ENCODE measurements at places on chromosomes 3 and 15.

- H3K4me1 ChIP-seq, result no peaks in the 10 kb centered on the region
- H3K27ac ChIP-seq, result no peak overlapping the region
- no peaks in the 10 kb centered on the region for H3K36me3 ChIP-seq
- no peaks in the 10 kb centered on the region for H3K27me3 ChIP-seq
- H3K4me3 ChIP-seq, result no peak overlapping the region
Observed at GRCh38 chr3:10645800-10646199, 140.4 kb upstream of the ATP2B2 start.

DNA sequence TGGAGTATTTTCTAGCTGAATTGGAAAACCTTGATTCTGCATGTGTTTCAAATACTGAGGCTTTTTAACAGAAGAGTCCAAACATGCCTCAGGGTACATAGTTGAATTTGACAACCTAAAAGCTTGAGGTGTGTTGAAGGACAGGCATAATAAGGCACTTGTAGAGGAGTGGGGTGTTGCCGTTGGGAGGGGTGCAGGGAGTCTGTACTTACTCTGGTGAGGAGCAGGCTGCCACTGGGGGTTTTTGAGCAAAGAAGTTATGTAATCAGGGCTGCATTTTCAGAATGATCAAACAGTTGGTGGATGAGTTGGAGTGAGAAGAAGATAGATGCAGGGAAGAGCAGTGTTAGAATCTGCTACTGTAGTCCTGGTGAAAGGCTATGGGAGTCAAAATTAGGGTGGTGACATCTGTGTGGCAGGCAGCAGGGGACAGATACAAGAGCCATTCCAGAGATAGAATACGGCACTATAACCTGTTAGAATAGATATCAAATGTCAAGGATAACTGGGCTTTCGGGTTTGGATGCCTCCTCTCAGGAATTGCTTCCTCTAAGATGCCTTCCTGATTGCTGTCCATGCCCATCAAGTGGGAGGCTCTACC, 161.6 kb downstream of the GHSR start:
- H3K27ac ChIP-seq, result no peak overlapping the region
- no peaks in the 10 kb centered on the region for H3K36me3 ChIP-seq
- H3K4me3 ChIP-seq, result no peak overlapping the region
- H3K27me3 ChIP-seq, result no peaks in the 10 kb centered on the region
- no peak for DNase-seq

DNA sequence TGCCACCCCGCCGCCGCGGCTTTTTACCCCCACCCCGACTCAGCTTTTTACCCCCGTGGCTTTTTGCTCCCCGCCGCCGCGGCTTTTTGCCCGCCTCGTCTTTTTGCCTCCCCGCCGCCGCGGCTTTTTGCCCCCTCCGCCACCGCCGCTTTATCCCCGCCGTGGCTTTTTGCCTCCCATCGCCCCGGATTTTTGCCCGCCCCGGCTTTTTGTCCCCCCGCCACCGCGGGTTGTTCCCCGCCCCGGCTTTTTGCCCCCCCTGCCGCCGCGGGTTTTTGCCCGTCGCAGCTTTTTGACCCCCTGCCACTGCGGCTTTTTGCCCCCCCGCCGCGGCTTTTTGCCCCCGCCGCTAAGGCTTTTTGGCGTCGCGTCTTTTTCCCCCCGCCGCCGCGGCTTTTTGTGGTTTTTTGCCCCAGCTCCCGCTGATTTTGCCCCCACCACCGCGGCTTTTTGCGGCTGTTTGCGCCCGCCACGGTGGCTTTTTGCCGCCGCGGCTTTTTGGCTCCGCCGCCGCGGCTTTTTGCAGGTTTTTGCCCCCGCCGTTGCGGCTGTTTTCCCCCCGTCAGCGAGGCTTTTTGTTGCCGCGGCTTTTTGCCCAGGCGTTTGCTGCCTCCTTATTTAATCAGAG, 597.2 kb downstream of the GOLGA6L6 start:
- no peaks in the 10 kb centered on the region for H3K27me3 ChIP-seq
- no peak overlapping the region for H3K27ac ChIP-seq
- H3K4me3 ChIP-seq, result no peak overlapping the region
- H3K36me3 ChIP-seq, result peaks cover 7% of the 10 kb centered on the region
- DNase-seq, result no peak

DNA sequence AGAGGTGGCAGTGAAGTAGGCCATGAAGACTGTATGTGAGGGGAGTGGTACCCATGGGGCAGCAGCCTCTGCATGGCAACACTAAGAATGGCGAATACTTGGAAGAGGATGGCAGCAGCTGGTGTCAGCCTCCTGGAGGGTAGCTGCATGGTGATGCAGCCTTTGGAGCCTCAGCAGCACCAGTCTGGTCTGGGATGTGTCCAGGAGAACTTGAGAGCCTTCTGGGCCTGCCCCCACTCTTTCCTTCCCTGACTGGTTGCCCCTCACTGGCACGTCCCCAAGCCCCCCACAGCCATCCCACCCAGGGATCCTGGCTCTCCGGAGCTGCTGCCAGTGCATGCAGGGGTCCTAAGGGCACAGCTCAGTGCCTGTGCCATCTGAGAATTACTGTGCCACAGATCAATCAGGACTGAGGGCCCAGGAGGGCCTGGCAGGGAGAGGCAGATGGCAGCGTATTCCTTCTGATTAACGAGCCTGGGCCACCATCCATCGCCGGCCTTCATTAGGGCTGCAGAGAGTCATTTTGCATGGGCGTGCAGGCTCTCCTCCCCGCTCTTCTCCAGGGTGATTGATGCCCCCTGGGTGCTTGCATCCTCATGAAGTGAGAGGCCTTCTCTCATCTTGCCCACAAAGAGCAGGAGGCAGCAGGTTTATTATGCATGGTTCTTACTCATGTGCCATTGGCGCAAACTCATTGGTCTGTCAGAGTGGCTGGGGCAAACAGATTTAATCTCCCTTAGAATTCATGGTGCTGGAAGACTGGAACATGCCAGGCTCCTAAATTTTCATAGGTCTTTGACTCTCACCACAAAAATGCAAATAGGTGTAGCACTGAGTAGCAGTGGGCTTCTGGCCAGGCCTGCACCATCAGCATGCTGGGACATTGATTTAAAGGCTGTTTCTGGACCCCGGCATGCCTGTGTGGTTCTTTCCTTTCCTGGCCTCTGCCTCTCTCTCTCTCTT, 116.8 kb downstream of the EPHB1 start:
- H3K4me3 ChIP-seq, result no peak overlapping the region
- no peak overlapping the region for H3K27ac ChIP-seq
- H3K36me3 ChIP-seq, result no peaks in the 10 kb centered on the region
- H3K27me3 ChIP-seq, result no peaks in the 10 kb centered on the region
- DNase-seq, result no peak

- no peak overlapping the region for H3K27ac ChIP-seq
- no peaks in the 10 kb centered on the region for H3K27me3 ChIP-seq
- H3K4me1 ChIP-seq, result no peaks in the 10 kb centered on the region
- H3K4me3 ChIP-seq, result no peak overlapping the region
- no peak for DNase-seq
- H3K36me3 ChIP-seq, result no peaks in the 10 kb centered on the region
Observed at GRCh38 chr3:193080821-193081365, 160.1 kb upstream of the PLAAT1 start.

DNA sequence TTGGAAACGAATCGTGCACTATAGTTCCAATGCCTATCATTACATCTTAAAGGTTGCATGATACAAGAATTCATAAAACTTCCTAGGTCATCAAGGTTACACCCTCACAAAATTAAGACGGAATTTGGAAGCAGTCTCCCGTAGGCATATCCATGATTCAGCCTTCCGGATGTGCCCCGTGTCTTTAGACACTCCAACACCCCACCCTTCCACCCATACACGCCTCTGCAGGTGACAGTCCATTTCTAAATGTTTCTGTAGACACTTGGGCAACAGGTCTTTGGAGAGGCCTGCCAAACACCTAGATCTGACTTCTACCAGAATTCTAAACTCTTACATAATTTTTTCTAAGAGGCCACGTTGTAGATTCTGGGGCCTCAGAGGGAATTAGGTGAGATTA, 49.8 kb downstream of the LDHAL6B start:
- no peak for DNase-seq

DNA sequence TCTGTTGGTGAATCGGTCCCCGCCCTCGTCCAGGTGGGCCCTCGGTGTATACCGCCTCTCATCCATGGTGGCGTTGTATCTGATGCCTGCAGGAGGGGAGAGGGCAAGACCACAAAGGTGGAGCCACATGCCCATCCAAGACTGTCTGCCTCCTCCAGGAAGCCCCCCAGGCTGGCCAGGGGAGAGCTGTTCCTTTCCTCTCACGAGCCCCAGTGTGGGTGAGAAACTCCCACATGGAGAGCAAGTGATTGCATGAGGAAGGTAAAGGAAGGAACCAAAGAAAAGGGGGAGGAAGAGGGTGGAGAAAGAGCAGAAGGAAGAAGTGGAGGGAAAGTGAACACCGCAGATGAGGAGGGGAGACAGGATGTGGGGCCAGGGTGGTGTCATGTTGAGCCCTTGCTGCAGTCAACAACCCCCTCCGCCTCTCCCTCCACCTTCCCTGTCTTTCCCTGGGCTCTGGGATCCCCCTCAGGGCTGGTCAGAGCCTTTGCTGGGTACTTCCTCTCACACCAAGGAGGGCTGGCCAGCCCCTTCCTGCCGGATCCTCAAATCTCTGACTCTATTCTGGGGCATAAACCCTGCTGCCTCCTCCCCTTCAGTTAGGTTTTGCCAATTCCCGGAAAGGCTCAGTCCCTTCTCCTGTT, 49.3 kb downstream of the FEM1B start:
- no peaks in the 10 kb centered on the region for H3K27me3 ChIP-seq
- no peak for DNase-seq
- H3K36me3 ChIP-seq, result no peaks in the 10 kb centered on the region

GRCh38 chr3:124412644-124413043, 317.6 kb upstream of the UMPS start:
- H3K27me3 ChIP-seq, result no peaks in the 10 kb centered on the region
- no peak overlapping the region for H3K27ac ChIP-seq
- no peak for DNase-seq
- H3K36me3 ChIP-seq, result no peaks in the 10 kb centered on the region
- no peak overlapping the region for H3K4me3 ChIP-seq

DNA sequence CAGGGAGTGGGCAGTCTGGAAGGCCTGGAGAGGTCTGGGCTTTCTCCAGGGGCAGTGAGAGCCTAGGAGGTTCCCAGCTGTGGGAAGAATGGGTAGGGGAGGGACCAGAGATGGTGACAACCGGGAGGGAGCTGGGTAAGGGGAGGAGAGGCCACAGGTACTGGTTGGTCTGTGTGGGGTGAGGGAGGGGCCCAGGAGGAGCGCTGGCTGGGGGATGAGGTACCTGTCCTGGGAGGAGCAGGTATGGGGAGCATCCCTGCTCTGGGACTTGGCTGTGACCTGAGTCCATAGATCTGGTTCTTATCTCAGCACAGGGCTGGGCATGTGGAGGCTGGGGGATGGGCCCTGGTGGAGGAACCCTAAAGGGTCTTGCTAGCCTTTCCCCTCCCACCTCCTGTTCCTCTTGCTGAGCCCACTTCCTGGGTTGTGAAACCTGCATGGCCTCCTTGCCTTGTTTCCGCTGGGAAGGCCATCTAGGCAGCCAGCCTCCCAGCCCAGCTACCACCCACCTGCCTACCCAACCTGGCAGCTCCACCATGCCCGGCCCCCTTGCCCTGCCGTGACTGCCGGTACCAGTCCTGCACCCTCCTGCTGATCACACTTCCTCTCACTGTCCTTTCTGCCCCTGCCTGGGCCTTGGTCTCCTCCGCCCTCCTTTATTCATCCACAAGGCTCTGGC, 11.0 kb downstream of the PRKCD start:
- peaks cover 18% of the 10 kb centered on the region for H3K4me1 ChIP-seq
- H3K27me3 ChIP-seq, result no peaks in the 10 kb centered on the region
- H3K27ac ChIP-seq, result no peak overlapping the region
- no peak overlapping the region for H3K4me3 ChIP-seq

DNA sequence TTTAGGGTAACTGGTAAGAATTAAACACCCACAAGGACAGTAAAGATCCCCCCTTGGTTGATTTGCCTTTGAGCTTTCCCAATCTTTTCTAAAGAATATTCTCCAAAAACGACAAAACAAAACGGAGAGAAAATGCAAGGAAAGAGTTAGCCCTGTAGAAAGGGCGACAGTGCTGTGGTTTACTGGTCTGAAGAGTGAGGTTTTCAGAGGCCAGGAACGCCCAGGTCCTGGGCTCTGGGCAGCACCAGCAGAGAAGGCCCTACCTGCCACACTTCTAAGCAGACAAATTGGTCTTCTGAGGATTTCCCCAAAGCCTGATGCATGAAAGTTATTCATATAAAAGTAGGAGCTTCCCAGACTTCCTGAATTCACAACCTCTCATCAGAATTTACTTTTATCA, 119.3 kb downstream of the KCNMB2 start:
- no peaks in the 10 kb centered on the region for H3K4me1 ChIP-seq
- H3K4me3 ChIP-seq, result no peak overlapping the region
- no peak for DNase-seq
- no peaks in the 10 kb centered on the region for H3K36me3 ChIP-seq

DNA sequence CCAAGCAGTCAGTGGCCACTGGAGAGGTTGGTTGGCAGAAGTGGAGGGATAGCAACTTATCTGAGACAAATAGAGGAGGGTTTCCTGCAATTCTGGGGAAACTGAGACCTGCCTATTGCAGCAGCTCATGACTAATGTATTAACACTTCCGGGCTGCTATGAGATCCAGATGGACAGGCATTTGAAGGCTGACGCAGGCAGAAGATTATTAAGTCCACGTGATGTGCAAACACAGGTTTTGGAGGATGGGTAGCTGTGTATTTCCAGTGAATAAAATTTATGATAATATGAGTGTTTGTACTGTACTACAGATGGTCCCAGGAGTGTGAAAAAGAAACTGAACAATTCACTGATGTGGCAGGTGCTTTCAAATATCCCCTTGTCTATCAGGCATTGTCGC, 28.5 kb upstream of the CFAP161 start:
- no peaks in the 10 kb centered on the region for H3K27me3 ChIP-seq
- H3K36me3 ChIP-seq, result no peaks in the 10 kb centered on the region
- H3K4me3 ChIP-seq, result no peak overlapping the region
- no peak for DNase-seq
- no peaks in the 10 kb centered on the region for H3K4me1 ChIP-seq
